Sigmoid colon (tissue), 7 donors: ENCODE measurements at places on chromosomes 2 and 18. TPM values are rescaled to one million over a fixed set of nuclear protein-coding genes. Genes with fewer than 3 reads are reported as not detected.
A peak's percentile ranks its signal among the peaks of the same experiment; 100 is the strongest.

Gene PRSS56
- total RNA-seq, result not detected

Gene ELOA2
- not detected for total RNA-seq

Gene C2orf15
- not detected for total RNA-seq

Gene CLIP4
- 68.5 TPM for total RNA-seq

Gene CTAGE1
- total RNA-seq, result not detected

Gene ITGB6
- not detected for total RNA-seq

Gene ASNSD1
- total RNA-seq, result 55.3 TPM

DNA sequence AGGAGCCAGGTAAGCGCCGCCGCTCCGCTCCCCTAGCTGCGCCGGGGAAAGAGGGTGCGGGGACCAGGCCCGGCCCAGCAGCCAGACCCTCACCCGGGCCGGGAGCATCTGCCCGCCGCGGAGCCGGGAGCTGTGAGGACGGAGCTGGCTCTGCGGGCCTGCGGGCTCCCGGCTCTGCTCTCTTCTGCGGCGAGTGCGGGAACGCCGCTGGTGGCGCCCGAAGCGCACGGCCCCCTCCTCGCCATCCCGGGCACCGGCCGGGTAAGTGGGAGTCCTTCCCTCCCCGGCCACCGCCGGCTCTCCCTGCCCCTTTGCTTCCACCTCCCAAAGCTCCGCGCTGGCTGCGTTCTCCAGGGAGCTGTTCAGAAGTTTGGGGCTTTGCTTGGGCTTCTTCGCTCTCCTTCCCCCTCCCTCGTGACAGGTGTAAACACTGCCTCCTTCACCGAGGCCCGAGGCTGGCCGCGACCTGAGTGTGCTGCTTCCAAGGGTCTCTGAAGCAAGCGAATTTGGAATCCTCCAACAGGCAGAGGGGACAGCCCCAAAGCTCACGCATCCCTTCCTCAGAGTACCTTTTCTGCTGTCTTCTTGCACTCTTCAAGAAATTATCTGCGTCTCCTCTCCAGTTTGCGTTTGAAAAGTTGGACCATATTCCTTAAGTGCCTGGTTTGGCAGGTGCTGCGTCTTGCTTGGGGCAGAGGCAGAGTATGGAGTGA lies 632 bp downstream of the AFTPH start:
- DNase-seq, result peak; percentile 69

DNA sequence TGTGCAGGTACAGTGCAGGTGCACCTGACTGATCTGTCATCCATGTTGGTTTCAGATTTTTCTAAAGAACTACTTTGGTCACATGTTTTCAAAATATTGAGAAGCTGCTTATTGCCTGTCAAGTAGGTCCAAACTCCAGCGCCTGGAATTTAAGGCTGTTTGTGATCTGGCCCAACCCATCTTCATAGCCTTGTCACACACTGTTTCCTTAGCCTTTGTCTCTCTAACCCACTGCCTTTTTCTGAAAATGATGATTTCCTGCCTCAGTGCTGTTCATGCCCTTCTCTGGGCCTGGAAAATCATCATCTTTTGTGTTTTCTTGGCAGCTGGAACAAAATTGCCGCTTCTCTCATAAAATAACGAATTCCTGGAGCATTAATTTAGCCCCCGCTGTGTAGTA lies 7.2 kb downstream of the LIMS1 start:
- no peak for DNase-seq

- no peak for DNase-seq
These were observed 212.4 kb downstream of the CMPK2 start for GRCh38 chr2:6653281-6653750.

- DNase-seq, result no peak
These were observed 76.5 kb upstream of the DSG1 start for GRCh38 chr18:31241425-31241824.

GRCh38 chr18:50441501-50441900 lies 66.7 kb downstream of the SKA1 start:
- no peak for DNase-seq

- no peak for DNase-seq
These were observed 459.1 kb downstream of the CDH2 start for GRCh38 chr18:27717816-27718215.

DNA sequence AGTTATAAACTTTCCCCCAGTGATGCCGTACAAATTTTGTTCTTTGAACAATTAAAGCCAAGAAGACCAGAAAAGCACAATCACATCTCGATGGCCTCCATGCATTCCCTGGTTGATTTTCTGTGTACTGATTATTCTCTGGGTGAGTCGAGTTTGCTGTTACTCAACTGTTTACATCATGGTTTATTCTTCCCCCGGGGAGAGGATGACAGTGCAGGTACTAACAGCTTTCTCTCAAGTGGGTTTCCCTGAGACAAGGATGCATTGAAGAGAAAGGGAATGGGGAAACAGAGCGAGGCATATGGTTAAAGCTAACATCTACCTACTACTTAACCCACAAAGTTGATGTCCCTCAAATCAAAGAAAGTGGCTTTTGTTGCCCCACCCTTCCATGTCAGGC lies 410.8 kb upstream of the FANCL start:
- DNase-seq, result no peak

GRCh38 chr2:69639266-69639665 lies 4.3 kb downstream of the AAK1 start:
- no peak for DNase-seq

GRCh38 chr18:67518566-67518965 lies 2.0 kb upstream of the DSEL start:
- no peak for DNase-seq

GRCh38 chr2:5442736-5443135 lies 249.4 kb upstream of the SOX11 start:
- no peak for DNase-seq

- DNase-seq, result no peak
These were observed 15.1 kb downstream of the CLIP4 start for GRCh38 chr2:29130295-29130694.

DNA sequence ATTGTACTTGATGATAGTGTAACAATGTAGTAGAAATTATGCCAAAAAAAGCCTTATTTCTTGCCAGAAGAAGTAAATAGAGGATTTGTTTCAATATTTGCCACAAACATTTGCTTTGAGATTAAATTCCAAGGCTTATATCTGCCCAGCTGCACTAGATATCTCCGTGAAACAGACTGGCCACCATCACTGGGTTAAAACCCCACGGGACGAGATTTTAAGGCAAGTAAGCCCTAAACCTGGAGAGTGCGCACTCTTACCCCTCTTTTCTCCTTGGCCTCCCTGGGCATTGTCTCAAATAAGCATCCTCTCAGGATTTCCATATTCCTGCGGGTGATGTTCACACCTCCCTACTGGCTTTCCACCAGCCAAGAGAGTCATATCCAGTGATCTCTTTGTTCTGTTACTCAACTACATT lies 334.4 kb downstream of the AGPS start:
- no peak for DNase-seq

DNA sequence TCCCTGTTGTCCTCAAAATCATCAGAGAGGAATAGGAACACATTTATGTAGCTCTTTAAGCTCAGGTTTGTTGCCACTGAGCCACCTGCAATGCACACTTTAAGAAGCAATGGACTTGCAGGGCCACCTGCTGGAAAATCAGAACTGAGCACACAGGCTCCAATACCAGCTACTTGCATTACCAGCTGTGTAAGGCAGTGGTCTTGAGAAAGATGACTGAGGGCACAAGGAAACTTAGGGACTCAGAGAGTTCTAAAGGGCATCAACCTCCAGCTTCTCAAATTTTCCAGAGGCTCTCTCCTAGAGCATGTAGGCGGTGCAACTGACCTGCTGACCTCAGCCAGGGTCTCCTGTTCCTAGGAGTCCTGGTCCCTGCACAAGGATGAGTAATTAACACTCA lies 2.5 kb upstream of the CNDP2 start:
- DNase-seq, result no peak

- no peak for DNase-seq
These were observed 45.3 kb upstream of the ROCK2 start for GRCh38 chr2:11389551-11390398.

DNA sequence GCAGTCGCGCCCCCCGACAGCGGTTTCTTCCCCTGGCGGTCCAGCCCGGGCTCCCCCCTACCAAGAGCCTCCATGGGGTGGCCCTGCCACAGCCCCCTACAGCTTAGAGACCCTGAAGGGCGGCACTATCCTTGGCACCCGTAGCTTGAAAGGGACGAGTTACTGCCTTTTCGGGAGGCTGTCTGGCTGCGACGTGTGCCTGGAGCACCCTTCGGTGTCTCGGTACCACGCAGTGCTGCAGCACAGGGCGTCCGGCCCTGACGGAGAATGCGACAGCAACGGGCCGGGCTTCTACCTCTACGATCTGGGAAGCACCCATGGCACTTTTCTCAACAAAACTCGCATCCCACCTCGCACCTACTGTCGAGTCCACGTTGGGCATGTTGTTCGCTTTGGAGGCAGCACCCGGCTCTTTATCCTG lies 475 bp downstream of the SLC4A1AP start:
- no peak for DNase-seq

GRCh38 chr2:181896286-181896685 lies 4.8 kb downstream of the ITPRID2 start:
- DNase-seq, result no peak

DNA sequence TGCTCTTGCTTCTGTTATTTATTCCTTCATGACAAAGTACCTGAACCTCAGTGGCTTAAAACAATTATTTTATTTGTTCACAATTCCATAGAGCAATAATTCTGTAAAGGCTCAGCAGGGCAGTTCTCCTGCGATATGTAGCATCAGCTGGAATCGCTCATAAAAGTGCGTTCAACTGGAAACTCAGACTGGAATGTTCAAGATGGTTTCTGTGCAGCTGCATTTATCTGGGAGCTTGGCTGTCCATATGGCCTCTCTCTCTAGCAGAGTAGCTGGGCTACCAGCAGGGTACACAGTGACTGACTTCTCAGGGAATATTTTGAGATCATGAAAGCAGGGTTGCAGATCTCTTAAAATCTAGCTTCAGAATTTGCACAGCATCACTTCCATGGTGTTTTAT lies 13.5 kb downstream of the CCDC121 start:
- no peak for DNase-seq

DNA sequence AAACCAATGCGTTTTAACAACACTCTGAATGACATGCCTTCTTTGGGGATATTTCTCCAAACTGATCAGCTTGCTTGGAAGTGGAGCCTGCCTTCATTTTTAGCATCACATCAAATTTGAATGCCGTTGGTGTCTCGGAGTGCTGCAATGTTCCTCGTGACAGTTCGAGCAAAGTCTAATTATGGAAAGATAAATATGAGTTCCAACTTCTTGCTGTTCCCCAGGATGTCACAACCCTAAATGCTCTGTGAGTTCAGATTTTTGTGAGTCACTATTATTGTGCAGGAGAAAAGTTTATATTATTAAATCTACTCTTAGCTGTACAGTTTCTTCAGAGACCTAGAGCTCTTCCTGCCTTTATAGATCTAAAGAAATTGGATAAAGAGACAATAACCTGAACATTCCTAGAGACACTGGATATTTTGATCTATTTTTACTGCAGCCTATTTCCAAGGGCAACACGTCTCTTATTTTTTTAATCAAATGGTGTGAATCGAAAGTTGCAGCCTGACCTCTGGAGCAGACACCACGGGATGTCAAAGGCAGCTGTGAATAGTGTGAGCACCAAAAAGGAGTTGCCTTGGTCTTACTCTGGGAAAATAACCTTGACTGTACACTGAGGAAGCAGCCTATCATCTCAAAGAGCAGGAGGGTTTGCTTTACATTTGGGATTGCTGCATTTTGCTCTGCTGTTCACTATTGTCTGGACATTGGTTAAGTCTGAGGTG lies 330.1 kb downstream of the TDRD15 start:
- DNase-seq, result no peak

DNA sequence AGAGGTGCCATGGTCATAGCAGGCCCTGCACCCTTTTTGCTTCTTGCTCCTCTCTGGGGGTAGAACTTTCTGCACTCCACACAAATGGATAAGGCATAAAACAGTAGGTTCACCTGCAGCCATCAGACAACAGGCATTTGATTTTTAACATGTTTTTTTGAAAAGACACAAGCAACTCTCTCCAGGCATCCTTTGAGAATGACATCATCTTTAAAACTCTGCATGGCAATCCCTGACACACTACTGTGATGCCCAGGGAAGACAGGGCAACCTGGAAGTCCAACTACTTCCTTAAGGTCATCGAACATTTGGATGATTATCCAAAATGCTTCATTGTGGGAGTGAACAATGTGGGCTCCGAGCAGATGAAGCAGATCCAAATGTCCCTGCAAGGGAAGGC lies 82.8 kb downstream of the SKA1 start:
- DNase-seq, result no peak

- DNase-seq, result no peak
These were observed 31.3 kb downstream of the ANXA4 start for GRCh38 chr2:69773206-69773605.

DNA sequence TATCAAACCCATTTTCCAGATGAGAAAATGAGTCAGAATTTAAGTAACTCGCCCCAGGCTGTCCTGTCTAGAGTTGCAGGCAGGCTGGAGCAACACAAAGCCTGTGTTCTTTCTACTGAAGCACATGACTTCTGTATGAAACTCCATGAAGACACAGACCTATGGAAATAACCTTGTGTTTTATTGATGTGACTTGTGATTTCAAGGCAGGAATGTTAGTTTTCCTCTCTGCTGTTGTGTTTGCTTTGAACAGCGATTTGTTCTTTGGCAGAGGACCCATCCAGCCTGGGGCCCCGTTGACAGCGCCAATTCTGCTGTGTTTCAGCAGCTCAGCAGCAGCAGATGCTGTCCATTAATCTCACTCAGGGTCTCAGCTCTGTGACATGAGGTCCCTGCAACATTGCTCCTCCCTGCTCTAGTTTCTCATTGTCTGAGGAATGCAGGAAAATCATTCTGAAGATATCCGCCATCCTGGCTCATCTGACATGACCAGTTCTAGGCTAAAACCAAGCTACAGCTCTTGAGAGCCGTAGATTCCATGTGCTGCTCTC lies 344.3 kb upstream of the RAB12 start:
- DNase-seq, result no peak

DNA sequence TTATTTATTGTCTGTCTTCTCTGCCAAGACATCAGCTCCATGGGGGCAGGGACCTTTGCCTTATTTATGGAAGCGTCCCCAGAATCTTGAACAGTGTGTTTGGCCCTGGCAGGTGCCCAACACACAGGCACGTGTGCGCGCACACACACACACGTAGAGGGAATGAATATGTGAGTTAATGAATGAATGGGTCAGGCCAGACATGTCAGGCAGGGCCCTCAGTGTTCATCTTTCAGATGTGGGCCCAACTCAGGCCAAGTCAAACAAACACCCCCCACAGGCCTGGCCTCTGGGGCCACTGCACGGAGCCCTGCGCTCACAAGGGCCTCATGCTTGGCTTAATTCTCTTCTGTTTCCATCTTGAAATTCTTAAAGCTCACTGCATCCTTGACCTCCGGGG lies 54.1 kb downstream of the DYSF start:
- DNase-seq, result no peak
